Activated T-cell treated with anti-CD3 and anti-CD28 coated beads, Interleukin-2, amount 50 U/mL, for 24 hours (primary cell): ENCODE measurements at places on chromosomes 2 and 18.

GRCh38 chr2:178863856-178864620 is 56.8 kb upstream of the TTN start:
- no peak for DNase-seq

DNA sequence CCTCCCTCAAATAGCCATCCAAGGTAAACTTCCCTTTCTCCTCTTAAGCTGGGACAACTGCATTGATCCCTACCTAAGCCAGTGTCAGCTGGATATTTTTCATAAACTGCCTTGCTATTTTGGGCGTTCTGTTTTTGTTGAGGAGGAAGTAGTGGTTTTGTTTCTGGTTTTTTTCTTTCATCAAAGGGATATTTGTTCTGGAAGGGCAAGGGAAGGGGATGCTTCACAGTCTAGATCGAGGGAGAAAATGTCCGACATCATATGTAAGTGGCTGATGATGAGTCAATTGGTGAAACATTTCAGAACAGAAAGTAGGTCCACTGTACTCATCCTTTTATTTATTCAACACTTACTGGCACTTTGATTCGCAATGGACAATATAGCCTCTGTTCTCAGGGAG is 31.0 kb downstream of the TANC1 start:
- DNase-seq = no peak

DNA sequence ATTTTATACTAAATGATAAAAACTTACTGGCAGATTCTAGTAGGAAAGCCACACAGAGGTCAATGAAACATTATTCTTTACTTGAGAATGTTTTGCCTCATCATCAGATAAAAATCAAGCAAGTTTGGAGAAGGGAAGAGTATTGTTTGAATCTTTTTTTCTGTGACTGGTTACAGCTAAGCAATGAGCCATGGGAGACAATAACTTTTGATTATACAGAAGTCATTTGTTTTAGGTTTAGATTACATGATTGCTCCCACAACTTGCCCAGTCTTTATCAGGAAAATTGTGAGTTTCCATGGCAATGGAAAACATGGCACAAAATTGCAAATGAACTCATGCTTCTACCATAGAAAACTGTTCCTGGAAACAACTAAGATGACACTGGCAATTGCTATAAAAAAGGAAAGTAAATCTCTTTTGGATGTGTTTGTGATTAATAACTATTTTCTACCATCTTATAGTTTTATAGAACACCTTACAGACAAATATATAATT is 476.8 kb downstream of the MBD2 start:
- no peak for DNase-seq

GRCh38 chr2:29698216-29698615 is 223.2 kb downstream of the ALK start:
- DNase-seq = no peak

GRCh38 chr2:18724371-18725145 is 135.2 kb upstream of the NT5C1B start:
- DNase-seq = no peak

- DNase-seq = no peak
Observed at GRCh38 chr2:59301466-59302402, 1060.6 kb upstream of the FANCL start.

- no peak for DNase-seq
Observed at GRCh38 chr2:234003972-234004617, 46.4 kb upstream of the SPP2 start.

GRCh38 chr2:70474256-70474848 is 79.3 kb downstream of the TGFA start:
- no peak for DNase-seq

DNA sequence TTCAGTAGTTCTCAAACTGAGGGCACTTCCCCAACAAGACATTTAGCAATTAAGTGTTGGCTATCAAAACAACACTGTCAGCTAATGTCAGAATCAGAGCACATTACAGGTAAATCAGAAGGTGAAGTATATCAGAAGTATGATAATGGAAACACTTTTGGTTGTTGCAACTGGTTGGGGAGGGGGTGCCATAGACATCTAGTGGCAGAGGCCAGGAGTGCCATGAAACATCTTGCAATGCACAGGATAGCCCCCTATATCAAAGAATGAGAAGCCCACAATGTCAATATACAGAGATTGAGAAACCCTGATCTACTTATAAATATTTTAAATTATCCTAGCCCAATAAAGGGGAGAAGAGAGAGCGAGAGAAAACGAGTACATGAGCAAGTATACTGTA is 4.9 kb upstream of the XPO1 start:
- no peak for DNase-seq

DNA sequence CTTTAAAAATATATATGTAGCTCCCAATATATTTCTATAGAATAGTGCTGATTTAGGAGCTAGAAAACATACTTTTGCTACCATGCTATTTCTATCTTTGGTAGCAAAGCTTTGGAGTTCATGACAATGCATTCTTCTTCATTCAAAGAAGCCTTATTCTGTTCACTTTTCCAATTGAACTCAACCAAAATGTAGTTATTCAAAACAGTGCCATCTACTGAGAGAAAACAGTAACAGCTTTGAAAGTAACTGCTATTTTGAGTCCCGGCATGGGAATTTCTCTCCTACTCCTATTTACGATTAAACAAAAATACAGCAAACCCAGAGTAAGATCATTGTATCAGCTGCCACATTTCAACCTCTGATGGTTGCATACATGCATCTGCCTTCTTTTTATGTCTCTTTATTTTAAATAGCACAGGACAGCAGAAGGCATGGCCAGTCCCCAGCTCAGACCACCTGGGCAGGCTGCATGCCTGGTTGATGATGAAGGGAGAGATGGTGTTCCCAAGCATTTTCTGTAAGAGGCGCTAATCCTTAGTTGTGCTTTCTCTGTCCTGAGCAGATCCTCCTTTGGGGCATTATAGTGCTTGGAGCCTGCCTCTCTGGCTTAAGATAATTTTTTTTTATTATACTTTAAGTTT is 69.7 kb upstream of the SULT1C3 start:
- no peak for DNase-seq

DNA sequence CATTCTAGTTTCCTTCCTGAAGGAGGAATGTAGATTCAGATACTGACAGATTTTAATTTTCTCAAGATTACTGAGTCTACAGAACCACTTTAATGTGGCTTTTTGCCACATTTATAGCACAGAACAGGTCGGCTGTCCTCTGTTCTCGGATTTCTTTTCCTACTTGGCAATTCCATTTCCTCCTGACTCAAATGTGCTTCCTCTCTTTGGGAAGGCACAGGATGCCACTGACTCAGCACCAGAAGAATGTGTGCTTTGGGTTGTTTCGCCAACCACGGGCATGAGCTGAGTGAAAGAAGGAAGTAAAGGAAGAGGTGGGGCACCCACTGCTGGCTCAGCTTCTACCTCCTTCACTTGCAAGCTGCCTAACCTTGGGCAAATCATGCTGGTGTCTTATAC is 970.6 kb upstream of the ACVR2A start:
- DNase-seq = no peak
